ENCODE measurements at places on chromosomes 1 and 21.

DNA sequence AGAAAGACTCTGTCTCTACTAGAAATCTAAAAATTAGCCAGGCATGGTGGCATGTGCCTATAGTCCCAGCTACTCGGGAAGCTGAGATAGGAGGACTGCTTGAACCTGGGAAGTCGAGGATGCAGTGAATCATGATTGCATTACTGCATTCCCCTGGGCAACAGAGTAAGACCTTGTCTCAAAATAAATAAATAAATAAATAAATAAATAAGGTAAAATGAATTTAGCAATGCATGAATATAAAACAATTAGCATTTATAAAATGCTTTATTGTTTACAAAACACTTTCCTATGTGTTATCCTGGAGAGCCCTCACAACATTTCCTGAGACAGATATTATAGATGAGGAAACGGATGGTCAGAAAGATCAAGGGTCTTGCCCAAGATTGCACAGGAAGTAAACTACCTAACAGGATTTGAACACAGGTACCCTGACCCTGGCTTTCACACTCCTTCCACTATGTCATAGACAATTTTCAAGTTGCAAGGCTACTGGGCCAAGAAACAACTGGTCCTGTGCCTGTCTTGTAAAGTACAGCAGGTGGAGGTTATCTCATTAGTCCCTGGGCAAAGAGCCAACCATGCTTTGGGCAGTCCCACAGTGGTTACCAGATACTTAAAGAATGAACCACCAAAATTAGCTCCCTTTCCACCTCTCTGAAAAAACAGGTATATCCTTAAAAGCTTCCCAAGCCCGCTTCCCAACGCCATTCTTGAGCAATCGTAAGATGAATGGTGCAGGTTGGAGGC, 15.4 kb upstream of the VSIG8 start:
- DNase-seq = no peak

DNA sequence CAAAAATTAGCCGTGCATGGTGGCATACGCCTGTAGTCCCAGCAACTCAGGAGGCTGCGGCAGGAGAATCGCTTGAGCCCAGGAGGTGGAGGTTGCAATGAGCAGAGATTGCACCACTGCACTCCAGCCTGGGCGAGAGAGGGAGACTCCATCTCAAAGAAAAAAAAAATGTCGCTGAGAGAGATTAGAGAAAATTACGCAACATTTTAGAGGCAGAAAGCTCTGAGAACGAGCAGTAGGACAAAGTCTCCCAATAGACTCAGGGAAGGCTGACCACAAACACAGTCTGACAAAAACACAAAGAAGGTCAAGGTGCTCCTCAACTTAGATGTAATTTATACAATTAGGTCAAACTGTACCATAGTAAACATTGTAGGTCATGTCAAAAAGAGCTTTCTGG, 367.6 kb upstream of the ZRANB2 start:
- DNase-seq = no peak

DNA sequence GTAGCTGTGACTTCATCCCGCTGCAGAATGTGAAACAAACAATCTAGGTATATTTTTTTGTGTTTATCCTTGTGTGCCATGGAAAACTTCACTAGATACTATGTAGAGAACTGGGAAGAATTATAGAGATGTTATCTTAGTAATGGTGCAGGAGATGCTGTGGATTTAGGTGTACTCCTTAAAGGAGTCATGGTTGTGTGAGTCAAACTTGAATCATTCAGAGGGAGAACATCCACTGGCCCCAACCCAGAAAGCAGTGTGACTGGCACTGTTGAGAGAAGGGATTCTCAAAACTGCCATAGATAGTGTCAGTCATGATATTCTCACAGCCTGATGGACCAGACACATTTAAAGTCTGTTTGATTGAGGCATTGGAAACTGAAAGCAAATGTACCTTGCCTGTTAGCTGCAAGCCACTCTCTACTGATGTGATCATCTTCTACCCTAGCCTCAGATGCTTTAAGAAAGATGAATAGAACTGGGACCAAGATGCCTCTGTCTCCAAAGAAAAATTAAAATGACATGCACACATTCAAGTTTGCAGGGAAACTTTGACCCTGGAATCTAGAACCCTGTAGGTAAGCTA, 754.6 kb downstream of the MRPL39 start:
- no peak for DNase-seq

- DNase-seq = peak; percentile 26
Measured at GRCh38 chr1:151606384-151606783, 5.5 kb upstream of the SNX27 start.

DNA sequence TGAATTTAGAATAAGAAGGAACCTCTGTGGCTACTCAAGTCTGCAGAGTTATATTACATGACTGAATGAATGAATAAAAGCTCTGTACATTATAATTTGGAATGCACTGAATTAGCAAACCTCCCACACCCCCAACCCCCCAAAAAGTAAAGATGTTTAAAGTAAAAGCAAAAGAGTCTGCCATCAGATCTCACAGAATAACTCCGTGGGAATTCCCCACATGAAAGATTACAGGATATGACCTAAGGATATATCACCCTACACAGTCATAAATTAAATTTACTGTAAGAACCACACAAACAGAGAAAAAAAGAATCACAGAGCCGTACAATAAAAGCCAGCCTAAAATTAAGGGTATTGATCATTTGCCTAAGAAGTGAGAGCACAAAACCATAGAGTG, 587.3 kb downstream of the PTPRC start:
- DNase-seq = no peak

All from NK-92 treated with Interleukin-12 subunit alpha and Interleukin-12 subunit beta, amount 100 ng/mL, for 24 hours (cell line).